ENCODE measurements at places on chromosomes 4 and X. TPM values are rescaled to one million over a fixed set of nuclear protein-coding genes. Genes with fewer than 3 reads are reported as not detected.

DNA sequence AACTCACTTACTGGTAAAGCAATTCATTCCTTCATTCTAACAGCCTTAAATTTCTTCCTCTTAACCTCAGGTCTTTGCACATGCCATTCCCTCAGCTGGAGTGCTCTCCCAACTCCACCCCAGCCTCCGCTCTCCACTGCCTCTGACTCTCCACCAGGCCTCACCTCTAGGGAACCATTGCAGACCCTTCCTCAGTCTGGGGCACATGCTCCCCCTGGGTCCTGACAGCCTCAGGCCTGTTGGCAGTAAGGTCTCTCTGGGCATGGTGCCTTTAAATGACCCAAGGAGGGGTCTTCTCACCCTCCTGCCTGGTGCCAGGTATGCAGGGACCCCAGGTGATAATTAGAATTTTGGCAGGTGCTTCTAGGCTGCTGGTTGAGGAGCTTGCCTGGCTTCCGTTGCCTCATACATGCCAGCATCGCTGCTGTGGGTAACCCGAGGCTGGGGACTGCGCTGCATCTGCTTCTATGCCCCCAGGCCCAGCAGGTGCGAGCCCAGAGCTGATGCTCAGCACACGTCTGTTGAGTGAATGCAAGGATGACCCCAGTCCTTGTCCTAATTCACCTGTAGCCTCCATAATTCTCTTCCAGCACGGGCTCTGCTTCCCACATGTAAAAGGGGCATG is 27.5 kb upstream of the GPR78 start:
- no peak for DNase-seq

GRCh38 chrX:39762266-39762841 is 335.4 kb downstream of the BCOR start:
- no peak for DNase-seq

- DNase-seq = no peak
Observed at GRCh38 chrX:97238632-97239031, 354.9 kb downstream of the RPA4 start.

- no peak for DNase-seq
Observed at GRCh38 chr4:168713253-168713652, 216.4 kb downstream of the PALLD start.

- DNase-seq = no peak
Observed at GRCh38 chr4:123399627-123400358, 3.2 kb downstream of the SPRY1 start.

DNA sequence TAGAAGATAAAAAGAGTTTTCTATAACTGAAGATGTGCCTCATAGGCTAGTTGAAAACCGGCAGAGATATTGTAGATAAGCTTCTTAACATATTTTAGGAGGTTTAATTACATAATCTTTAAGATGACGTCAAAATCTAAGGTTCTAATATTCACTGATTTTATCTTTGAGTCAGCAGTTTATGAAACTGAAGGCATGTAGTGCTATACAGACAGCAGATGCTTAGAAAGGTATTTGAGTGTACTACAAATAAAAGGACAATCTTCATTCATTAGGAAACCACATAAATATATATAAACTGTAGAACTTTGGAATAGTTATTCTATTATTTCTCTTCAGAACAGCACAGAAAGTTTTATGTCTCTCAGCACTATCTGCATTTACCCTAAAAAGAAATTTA is 504.8 kb downstream of the IL15 start:
- DNase-seq = no peak

- DNase-seq = no peak
Observed at GRCh38 chr4:91622925-91623602, 680.7 kb upstream of the GRID2 start.

DNA sequence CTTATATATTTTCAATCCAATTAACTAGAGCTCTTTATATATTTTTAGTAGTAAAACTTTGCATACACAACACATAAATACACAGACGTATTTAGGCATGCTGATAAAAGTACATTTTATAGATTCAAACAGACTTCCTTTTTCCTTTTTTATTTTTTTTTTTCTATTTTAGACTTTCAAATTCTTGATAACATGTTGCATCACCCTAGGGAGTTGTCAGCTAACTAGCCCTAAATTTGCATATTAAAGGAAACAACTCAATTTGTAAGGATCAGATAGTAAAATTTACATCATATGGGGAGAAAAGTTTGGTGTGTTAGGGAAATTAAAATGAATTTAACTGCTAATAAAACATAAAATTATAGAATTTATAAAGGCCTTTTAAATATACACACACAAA is 47.4 kb upstream of the APOOL start:
- DNase-seq = no peak

GRCh38 chr4:793093-793861 is 32.7 kb downstream of the CPLX1 start:
- peak; percentile 69 for DNase-seq

DNA sequence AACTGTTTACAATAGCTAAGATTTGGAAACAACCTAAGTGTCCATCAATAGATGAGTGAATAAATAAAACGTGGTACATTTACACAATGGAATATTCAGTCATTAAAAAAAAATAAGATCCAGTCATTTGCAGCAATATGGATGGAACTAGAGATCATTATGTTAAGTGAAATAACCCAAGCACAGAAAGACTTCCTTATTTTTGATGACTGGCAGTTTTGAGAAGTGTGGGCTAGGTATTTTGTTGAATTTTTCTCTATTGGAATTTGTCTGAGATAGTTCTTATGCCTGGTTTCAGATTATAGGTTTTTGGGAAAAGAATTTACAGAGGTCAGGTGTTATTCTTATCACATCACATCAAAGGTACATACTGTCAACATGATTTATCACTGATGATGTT is 293.8 kb upstream of the ARSJ start:
- DNase-seq = no peak

- DNase-seq = no peak
Observed at GRCh38 chr4:94976371-94977011, 218.7 kb downstream of the BMPR1B start.

GRCh38 chr4:169122422-169122821 is 112.4 kb upstream of the CBR4 start:
- no peak for DNase-seq

GRCh38 chrX:65894133-65894532 is 145.7 kb downstream of the VSIG4 start:
- no peak for DNase-seq

DNA sequence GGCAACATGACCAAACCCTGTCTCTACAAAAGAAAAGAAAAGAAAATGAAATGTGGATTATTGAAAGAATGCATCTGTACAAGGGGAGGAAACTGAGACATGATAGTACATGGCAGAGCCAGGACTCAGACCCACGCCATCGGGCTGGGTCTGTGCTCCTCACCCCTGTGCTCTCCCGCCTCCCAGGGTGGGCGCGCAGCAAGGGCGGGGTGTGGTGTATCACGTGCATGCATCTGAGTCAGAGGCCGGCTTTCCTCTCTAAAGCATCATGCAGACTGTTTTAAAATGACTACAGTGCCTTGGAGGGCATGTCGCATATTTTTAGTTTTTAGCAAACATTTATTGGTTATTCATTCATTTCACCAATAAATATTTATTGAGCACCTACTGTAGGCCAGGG is 47.8 kb downstream of the HTT-AS start:
- no peak for DNase-seq

- DNase-seq = no peak
Observed at GRCh38 chr4:118814058-118814457, 21.9 kb downstream of the SEC24D start.

DNA sequence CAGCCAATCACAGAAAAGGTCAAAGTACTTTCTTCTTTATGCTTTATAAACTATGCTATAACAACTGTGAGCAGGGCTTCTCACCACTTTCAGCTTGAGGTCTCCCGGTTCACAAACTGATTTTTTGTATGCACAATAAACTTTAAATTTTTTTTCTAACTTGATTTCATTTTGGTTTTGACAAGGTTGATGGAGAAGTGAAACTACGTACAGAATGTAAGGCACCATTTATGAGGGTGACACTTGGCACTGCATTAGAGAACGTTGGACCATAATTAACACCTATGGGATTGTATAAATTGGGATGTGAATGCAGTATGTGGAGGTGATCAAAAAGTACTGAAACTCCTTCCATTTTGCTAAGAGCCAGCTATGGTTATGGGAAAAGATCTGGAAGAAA is 857.9 kb upstream of the HTR2C start:
- DNase-seq = no peak

DNA sequence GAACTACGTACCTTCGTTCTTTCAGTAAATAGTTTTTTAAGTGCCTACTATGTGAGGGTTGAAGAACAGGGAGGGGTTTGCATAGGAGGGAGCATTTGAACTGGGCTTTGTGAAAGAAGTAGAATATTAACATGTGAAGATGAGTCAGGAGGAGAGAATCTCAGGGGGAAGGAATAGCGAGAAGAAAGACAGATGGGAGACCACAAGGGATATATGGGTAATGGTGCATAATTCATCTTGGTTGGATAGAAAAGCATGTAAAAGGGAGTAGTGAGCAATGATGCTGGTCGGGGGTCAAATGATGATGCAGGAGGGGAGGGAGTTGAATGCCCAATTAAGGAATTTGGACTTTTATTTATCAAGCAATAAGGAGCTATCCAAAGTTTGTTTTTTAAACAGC is 52.7 kb downstream of the TMEM164 start:
- no peak for DNase-seq

The RAB33A gene
- total RNA-seq = not detected

The POU3F4 gene
- total RNA-seq = 0.37 TPM

The ZDHHC15 gene
- 2.2 TPM for total RNA-seq

The FMR1NB gene
- total RNA-seq = not detected

The ANKRD50 gene
- 14.4 TPM for total RNA-seq

The TEC gene
- 2.0 TPM for total RNA-seq

The JADE3 gene
- 18.7 TPM for total RNA-seq

The PFKFB1 gene
- total RNA-seq = 0.07 TPM

The ZAR1 gene
- total RNA-seq = 0.66 TPM

The PPBP gene
- total RNA-seq = not detected

Data from H7 (cell line).